ENCODE measurements at places on chromosomes 1 and 21. TPM values are rescaled to one million over a fixed set of nuclear protein-coding genes. Genes with fewer than 3 reads are reported as not detected.

The PDXK gene
- 52.4 TPM for total RNA-seq

The APOBEC4 gene
- not detected for total RNA-seq

The GBP7 gene
- total RNA-seq, result not detected

DNA sequence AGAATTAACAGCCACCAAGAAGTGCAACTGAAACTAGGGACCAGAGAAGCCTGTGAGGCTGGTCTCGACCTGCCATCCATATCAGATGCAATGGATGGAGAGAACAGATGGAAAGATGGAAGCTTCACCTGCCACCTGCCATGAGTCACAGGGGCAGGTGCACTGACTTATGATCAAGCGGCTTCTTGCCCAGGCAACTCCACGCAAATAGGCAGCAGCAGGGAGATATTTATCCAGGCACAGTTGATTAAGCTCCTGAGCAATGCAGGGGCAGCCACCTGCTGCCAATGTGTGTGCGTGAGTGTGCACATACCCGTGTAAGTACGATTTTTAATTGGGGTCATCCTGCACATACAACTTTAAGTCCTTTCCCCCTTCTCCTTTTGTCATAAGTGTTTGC lies 174.2 kb downstream of the PTPRU start:
- DNase-seq, result no peak

GRCh38 chr1:97137862-97138514 lies 416.4 kb downstream of the PTBP2 start:
- no peak for DNase-seq

GRCh38 chr1:212587016-212587887 lies 21.3 kb upstream of the ATF3 start:
- no peak for DNase-seq

- no peak for DNase-seq
These were observed 40.5 kb downstream of the MAP3K7CL start for GRCh38 chr21:29170944-29171343.

Data from thoracic aorta (tissue), 2 donors.